ENCODE measurements at places on chromosomes 13 and 19.

DNA sequence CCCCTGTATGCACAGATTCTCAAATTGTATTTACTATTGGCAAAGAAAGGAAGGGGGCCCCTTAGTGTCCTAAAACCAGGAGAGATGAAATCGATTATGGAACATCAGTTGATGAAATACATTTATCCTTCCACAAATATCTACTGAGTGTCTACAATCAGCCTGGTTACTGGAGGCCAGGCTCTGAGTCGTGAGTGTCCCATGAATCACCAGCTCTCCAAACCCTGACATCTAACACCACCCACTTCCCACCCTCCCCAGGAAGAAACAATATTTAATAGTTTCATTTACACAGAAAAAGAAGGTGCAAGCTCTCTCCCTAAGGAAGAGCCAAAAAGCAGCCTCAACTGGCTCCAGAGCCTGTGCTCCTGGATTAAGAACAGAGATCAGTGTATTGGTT lies 25.2 kb downstream of the KCTD15 start:
- DNase-seq, result no peak

DNA sequence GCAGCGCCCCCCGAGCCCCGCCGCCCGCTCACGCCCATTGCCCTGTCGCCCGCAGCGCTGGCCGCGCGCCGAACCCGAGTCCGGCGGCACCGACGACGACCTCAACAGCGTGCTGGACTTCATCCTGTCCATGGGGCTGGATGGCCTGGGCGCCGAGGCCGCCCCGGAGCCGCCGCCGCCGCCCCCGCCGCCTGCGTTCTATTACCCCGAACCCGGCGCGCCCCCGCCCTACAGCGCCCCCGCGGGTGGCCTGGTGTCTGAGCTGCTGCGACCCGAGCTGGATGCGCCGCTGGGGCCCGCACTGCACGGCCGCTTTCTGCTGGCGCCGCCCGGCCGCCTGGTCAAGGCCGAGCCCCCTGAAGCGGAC lies 518 bp downstream of the KLF2 start:
- DNase-seq, result no peak

DNA sequence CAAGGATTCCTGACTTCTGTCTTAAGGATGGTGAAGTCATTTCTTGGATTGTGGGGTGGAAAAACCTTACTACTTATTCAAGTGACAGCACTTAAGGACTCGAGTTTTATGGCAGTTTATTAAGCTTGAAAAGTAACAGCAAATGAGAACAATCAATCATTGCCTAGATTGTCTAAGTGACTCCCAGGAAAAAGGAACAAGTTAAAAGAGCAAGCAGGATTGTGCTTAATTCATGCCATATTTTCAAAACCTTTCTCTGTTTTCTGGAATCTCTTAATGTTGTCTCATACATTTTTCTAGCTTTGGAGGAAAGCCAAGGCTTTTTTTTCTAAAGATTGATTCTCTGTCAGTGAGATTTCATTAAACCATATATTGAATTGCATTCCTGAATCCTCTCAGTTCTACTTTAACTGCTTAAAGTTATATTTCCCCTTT lies 236.2 kb upstream of the HTR2A start:
- DNase-seq, result no peak

DNA sequence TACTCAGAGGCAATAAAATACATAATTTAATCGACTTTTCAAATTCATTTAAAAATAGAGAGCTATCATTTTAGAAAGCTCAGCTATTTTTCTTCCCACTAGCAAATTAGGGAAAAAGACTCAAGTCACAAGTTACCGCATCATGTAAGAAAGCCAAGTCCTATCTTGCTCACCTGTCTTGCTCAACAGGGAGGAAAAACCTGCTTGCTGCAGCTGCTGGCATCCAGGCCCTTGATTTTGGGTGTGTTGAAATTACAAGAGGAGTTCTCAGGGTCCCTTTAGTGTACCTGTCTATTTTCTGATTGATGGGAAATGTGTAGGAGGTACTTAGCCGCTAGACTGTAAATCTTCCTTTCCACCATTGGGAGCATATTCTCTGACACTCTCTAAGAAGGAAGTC lies 22.2 kb downstream of the SLC10A2 start:
- no peak for DNase-seq

DNA sequence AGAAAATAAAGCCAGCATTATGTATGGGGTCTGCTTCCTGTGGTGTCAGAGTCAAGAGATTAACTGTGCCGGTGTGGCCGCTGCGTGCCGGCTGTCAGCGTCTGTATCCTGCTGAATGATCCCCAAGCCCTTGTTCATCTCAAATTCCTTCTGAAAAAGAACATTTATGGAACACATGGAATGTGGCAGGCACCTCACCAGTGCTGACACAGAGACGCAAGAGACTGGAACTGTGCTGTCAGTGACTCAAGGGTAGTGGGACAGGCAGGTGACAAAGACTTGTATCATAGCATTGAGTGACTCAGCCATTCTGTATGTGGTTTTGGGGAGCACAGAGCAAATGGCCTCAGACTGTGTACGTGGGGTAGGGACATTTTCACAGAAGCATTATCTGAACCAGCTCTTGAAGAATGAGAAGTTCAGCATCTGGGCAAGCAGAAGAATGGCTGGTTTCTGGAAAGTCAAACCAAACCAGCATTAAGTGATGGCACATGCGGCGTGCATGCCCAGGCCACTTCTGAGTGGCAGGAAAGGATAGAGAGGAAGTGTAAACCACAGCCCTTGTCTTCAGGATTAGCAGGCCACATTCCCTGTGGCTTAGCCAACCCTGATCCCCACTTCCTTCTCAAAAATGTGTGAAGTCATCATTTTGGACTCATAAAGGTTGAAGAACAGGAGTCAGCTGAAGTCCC lies 54.0 kb upstream of the IRS2 start:
- no peak for DNase-seq

DNA sequence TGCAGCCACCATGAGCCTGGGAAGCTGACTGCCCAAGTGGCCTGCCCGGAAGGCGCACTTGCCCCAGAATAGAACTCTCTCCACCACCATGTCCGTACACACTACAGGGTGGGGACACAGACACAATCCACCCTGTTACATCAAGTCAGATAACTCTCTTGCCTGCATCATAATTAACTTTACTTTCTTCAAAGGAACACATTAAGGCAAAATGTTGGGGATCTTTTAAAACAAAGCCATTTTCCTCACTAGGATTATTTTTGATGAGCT lies 23.3 kb upstream of the VSTM2B start:
- DNase-seq, result no peak

- peak; percentile 91 for DNase-seq
Measured at GRCh38 chr19:13152974-13153568, 2.9 kb downstream of the IER2 start.

DNA sequence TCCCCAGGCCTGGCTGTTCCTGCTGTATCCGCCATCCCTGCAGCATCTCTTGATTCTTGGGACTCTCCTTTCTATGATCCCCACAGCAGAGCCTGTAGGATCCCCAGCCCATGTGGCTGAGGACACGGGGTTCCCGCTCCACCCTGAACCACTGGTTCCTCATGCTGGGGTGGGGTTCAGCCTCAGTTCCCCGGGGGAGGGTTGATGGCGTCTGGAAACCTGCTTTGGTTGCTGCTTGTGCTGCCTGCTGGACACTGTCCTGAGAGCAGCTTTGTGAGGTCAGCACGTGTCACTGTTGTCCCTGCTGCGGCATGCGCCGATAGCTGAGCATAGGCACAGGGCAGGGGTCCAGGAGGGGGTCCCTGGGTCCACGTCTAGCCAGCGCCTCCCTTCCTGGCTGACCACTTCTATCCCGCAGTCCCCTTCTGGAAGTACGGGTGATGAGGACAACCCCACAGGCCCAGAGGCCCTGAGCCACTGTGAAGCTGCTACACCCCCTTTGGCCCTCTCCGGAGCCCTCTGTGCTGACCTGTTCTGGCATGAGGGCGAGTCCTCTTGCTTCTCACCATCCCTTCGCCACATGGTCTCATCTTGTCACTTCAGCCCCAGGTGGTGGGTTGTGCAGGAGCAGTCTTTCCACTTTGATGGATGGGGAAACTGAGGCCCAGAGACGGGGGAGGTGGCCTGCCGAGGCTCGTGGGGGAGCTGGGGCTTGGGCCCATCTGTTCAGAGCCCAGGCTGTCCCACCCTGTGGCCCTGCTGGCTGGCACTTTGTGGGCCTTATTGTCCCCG lies 5.5 kb downstream of the EPN1 start:
- no peak for DNase-seq

GRCh38 chr19:2039959-2040646 lies 10.9 kb downstream of the MKNK2 start:
- DNase-seq, result no peak

- peak; percentile 57 for DNase-seq
Measured at GRCh38 chr19:45526143-45526542, 18.9 kb downstream of the VASP start.

DNA sequence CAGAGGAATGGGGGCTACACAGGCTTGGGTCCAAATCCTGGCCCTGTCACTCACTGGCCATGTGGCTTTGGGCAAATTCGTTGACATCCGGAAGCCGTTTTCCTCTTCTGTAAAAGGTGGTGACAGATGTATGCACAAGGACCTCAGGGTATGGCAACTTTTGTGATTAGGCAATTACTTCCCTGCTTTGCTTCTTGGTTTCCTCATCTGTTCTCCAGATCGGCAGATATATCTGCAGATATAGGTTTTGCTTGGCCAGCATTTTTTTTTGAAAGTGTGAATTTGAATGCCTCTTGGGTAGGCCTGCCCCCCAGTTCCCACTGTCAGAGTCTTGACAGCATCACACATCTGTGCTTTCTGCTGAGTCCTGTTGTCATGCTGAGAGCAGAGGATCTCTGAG lies 17.7 kb downstream of the TMEM272 start:
- no peak for DNase-seq

- DNase-seq, result no peak
Measured at GRCh38 chr13:75806117-75806516, 170.0 kb downstream of the LMO7 start.

DNA sequence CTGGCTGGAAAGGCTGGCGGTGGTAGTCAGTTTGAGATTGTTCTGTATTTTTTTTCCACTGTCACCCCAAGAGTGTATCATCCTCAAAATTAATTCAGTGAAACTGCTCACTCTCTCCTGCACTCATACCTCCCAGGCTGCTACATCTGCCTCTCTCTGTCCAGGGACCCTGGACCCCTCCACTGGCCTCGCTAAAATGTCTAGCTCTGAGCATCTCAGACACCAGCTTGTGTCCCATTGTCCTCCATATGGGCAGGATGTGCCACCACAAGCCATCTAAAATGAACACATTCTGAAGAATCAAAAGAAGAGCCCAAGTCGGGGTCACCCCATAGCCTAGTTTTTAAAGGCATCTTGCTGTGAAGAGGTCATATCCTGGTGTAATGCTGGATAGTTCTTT lies 345.5 kb upstream of the TSHZ3 start:
- no peak for DNase-seq

DNA sequence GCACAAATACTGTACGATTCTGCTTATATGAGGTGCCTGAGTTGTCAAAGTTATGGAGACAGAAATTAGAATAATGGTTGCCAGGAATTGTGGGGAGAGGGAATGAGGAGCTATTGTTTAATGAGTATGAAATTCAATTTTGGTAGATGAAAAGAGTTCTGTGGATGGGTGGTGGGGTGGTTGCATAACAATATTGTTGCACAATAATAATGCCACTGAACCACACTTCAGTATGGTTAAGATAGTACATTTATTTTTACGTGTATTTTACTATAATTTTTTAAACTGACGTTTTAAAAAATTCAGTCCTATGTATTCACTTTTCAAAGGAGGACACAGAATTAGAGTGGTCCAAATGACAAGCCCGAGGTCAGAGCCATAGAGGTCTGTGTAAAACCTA lies 1.8 kb upstream of the OXGR1 start:
- DNase-seq, result no peak

- no peak for DNase-seq
Measured at GRCh38 chr13:99044764-99045163, 66.9 kb upstream of the DOCK9 start.

- DNase-seq, result no peak
Measured at GRCh38 chr13:67366533-67366932, 136.4 kb upstream of the PCDH9 start.

DNA sequence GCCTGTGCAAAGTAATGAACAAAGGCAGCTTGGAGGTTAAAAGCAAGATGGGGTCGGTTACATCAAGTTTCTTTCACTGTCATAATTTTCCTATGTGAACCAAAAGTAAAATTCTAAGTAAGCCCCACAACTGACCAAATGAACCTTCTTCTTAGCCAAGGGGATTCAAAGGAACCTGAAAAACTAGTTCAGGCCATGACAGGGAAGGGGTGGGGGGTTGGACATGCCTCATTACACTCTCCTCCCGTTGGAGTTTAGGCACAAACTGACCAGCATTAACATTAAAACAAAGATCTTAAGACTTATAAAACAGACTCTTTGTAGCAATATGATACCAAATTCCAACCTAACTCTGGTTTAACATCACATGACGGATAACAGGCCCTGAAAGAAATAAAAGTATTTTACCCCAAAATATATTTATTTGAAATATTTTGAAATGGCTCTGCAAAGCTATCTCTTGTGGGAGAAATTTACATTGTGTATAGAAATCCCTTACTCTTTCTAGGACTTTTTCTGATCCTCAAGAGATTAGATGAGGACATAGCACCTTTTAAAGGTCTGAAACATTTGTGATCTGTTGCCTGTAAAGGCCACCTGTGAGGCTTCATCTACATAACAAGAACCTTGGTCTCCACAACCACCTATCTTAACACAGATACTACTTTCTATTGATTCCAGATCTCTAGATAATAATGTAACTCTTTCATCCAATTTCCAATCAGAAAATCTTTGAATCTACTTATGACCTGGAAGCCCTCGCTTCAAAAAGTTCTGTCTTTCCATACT lies 1829.0 kb upstream of the MIR17HG start:
- no peak for DNase-seq

DNA sequence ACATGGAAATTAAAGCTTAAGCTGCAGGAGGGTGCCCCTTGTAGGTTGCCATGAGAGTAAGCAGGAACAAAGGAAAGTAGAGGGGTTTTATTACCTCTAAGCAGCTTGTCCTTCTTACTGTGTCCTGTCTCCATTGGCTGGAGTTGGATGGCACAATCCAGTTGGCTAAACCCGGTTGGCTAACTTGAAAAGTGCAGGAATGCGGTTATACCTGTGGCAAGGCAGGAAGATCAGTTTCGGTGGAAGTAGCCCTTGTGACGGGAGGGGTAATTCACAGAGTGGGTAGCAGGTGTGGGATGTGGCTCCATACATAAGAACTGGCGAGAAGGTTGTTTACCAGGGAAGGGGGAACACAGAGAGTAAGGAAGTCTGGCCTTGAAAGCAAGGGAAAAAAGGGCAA lies 3.2 kb downstream of the ZNF726 start:
- no peak for DNase-seq

GRCh38 chr19:12801466-12802266 lies at the start of the genes PRDX2 and THSD8:
Gene PRDX2 (minus strand): TSS chr19:12801800. CDS start chr19:12801261, 539 bp downstream.
Gene THSD8 (plus strand): TSS chr19:12802069. CDS start chr19:12802072, 3 bp downstream.
- peak; percentile 41 for DNase-seq

DNA sequence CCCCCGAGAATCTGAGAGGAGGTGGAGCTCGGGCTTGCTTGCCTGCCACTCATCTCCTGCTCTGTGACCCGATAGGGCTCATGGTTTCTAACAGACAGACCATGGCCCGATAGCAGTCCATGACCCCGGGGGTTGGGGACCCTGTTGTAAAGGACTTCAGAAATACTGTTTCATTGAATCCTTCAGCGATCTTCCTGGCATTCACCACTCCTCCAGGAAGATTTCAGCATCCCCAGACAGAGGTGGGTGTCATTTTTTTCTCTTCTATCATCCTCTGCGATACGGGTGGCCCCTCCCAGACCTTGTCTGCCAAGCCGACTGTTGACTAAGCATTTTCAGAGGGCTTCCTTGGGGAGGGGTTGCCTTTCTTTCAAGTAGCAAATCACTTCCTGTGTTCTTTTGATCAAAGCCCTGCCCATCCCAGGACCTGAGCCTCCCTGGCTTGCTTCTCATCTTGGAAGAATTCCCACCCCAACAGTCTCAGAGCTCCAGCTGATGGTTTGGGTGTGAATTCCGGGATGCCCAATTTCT lies 1.7 kb downstream of the MYO1F start:
- DNase-seq, result no peak

All from caudate nucleus (tissue), 63 donors.